Stimulated activated CD8-positive, alpha-beta memory T cell treated with anti-CD3 and anti-CD28 coated beads, Interleukin-4, amount 100 ng/mL, for 4 hours (primary cell): ENCODE measurements at places on chromosomes 16 and 17.

DNA sequence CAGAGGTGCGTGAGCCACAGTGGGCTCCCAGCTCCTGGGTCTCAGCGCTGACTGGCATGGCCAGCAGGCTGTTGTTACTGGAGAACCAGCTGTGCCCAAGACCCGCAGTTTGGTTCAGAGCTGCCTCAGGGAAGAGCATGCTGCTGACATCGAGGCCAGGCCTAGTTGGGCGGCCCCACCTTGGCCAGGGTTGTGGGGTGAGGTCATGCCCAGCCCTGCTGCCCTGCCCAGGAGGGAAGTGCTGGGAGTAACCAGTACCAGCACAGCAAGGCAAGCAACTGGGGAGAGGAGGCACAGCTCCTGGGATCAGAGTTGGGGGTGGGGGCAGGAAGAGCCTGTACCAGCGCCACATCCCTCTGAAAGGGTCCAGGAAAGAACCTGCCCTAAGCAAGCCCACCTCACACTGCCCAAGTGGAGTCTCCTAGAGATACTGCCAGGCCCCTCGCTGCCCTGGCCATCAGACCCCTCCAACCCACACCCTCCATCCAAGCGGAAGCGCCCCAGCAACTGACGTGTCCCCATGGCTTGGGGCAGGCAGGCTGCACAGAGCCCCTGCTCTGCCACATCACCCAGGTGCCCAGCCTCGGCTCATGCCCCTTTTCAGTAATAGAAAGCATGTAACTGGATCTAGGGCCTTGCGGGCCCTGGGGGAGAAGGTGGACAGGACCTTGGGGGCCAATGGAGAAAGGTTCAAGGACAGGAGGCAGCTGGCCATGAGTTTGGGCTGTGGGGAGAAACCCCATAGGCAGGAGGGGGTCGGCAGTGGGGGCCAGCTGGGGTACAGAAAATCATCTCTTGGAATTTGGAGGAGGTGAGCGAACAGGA is 990 bp downstream of the DOK4 start:
- DNase-seq, result no peak

- DNase-seq, result no peak
Measured at GRCh38 chr17:61219460-61219859, 180.2 kb upstream of the TBX2 start.

DNA sequence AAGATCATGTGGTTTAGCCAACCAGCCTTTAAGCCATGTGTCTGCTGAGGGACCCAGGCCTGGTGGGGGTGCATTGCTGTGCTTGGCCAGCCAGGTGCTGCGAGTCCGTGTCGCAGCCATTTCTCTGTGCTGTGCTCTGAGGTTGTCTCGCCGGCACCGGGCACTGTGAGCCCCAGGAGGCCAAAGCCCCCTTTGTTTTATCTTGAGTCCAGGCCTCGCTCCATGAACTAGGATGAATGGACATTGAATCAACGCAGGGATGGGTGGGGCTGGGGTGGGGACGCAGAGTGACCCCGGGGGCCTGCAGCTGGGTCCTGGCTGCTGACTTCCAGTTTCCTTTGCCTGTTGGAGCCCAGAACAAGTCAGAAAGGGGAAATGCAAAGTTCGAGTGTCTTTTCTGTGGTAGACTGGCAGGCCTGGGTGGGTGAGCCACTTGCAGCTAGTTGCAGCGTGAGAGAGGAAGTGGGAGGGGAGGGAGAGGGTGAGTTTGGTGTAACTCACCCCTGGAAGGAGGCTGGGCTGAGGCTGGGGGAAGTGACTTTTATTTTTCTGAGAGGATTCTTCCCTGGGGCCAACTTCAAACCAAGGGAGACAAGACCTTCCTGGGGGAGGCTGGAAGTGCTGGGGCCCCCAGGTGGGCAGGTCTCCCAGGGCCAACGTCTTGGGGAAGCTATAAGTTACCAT is 324.7 kb downstream of the SEC14L1 start:
- peak; percentile 70 for DNase-seq

DNA sequence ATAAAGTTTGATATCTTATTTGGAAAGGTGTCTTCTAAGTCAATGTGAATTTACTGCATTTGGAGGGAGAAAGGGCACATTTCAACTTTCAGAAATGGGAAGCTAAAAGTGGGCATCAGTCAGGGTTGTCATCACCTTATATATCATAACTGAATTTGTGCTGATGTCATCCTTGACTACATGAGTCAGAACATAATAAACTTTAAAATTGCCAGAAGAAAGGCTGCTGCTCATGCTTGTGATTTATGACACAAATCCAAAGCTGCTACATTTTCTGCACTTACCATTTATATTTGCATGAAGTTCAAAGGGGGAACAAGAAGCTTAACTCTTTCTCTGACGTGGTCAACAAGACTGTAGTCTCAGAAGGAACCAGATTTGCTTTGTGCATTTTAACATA is 196.6 kb downstream of the UTP18 start:
- DNase-seq, result no peak

DNA sequence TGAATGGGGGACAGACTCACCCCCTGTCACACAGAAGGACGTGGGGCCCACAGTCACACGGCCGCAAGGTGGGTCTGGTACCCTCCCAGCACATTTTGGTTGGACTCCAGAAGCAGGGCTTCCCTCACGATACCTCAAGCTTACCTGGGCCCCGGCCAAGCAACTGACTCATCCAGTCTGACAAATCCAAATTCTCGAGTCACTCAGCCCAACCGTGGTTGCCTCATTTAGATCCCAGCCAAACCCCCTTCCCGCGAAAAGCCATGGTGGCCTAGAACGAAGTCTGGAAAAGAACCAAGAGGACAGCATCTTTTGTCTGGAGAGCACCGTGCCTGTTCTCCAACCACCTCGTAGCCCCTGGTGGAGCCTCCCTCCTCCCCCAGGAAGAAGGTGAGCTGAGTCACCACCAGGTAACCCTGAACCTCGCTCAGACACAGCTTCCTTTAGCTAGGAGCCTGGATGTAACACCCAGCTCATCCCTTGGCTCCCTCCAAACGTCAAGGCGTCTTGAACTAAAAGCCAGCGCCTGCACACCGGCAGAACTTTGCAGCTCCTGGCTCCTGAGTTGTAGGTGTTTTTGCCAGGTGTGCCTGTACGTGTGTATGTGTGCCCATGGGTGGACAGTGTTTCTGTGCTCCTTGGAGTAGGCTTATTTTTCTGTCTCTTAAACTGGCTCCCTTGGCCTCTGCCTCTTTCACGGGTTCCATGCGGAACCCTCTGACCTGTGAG is 78.9 kb downstream of the CMIP start:
- no peak for DNase-seq

DNA sequence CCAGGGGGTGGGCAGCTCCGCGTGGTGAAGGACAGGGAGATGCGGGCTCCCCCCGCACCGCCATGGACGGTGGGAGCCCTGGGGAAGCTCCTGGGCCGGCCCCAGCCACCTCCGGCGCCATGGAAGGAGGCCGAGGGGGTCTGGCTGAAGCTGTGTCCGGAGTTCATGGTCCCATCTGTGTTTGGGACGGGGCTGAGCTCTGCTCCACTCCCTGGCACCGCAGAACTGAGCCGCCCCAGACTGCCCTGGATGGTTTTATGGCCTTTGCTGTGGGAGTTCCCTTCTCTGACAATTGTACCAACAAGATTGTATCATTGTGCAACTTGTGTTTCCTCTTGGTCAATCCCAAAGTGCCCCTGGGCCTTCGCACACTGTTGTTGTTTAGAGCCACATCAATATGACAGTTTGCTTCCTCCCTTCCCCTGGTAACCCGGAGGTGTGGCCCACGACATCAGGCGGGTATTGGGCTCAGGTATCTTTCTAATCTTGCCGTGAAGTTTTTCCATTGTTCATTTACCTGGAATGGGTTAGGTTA is 942 bp downstream of the KRT23 start:
- no peak for DNase-seq

- peak; percentile 68 for DNase-seq
Measured at GRCh38 chr17:18960803-18961511, 9.0 kb downstream of the SLC5A10 start.

DNA sequence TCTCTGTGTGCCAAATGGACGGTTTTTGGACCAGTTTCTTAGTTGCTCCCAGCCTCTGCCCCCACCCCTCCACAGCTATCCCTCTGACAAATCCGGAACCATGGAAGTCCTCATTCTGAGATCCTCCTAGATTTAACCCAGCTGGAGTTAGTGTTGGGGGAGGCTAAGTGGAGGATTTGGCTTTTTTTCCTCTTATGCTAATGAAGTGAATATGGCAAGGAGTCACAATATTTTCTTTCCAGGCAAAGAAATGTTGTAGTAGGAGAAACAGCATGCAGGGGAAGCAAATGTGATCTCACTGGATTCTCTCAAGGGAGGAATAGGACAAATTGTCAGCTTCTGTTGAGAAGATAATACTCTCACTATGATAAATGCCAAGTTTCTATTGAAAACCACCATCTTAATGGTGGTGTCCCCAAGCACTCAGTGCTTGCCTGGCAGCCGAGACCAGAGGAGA is 159.5 kb downstream of the MSI2 start:
- DNase-seq, result no peak

- no peak for DNase-seq
Measured at GRCh38 chr17:21687136-21687953, 5.0 kb upstream of the KCNJ18 start.

DNA sequence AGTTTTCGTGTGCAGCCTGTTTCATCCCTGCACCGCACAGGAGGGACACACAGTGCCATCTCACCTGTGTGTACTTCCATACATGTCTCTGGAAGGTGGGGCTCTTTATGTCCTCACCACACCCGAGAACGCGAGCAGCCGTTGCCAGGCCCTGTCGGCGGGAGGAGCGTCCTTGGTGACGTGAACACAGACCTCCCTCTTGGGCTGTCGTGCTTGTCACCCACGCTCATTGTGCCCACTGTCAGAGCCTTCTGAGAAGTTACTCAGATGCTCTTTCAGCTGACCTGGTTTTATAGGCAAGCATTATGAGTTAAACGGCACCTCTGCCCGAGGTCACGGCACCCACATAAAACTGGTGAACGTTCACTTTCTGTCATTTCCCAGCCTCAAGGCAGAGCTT is 40.2 kb downstream of the ZNF750 start:
- DNase-seq, result no peak

GRCh38 chr17:57391076-57391825 is 134.9 kb downstream of the MSI2 start:
- DNase-seq, result no peak

DNA sequence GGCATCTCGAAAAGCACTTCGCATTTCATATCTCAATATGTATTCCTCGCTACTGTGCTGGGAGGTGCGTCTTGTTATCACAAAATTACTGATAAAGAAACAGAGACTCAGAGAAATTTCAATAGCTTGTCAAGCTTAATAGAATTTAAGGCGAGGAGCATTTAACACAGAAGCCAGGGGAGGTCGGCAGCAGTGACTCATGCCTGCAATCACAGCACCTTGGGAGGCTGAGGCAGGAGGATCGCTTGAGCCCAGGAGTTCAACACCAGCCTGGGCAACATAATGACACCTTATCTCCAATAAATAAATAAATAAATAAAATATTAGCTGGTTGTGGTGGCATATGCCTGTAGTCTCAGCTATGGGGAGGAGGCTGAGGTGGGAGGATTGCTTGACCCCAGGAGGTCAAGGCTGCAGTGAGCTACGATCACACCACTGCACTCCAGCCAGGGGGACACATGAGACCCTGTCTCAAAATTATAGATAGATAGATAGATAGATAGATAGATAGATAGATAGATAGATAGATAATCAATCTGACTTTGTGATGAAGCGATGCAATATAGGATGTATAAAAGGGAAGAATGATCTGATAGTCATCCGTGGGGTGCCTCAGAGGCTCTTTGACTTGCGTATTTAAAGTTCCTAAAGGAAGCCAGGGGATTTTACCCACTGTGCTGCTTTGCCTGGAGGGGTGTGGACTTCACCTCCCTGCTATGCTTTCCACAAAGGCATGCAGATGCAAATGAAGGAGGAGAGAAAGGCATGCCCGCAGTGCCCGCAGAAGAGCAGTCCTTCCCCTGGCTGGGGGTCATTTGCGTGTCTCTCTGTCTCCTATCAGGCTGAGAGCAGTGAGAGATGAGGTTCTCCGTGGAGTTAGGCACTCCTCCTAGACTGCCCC is 15.9 kb upstream of the USP10 start:
- no peak for DNase-seq

DNA sequence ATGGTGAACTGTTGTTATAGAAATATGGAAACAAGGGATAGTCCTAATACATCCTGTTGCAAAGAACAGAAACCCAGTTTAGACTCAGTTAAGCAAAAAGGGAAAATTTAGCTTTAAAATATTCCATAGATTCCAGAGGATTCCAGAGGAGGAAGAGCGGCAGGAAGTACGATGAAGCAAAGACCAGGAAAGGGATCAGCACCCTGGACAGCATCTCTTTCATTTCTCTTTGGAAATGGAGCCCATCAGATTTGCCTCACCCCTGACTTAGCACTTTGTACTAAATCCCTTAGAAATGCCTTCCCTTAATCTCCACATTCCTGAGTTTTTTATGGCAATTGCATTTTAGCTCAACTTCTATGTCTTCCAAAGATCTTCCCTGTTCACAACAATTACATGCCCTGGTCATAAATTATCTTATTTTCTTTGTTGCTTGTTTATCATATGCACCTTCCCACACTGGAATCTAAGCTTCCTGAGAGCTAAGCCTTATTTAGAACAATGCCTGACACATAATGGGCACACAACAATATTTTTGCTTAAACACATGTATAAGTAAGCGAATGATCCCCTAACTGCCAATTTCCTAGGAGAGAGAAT is 150.0 kb upstream of the RBFOX1 start:
- no peak for DNase-seq

- DNase-seq, result no peak
Measured at GRCh38 chr16:49698931-49699840, 156.7 kb downstream of the ZNF423 start.

GRCh38 chr16:48365601-48366164 is 19.5 kb downstream of the SIAH1 start:
- peak; percentile 55 for DNase-seq

DNA sequence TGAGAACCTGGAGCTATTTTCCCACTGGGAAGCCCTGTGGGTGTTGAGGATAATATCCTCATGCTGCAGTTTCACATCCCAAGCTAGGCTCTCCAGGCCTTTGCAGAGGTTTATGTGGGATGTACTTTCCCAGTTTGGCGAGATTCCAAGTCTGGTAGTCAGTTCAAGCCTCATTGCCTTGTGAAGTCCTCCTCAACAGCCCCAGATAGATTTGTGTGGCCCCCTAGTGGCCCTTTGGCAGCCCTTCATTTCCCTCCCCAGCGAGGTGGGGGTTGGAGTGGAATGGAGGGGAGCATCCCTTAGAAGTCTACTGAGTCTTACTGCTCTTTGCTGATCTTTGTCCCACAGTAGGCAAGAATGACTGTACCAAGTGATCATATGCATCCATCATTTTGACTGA is 137.9 kb downstream of the CDH11 start:
- no peak for DNase-seq

GRCh38 chr16:85699628-85700027 is 10.9 kb upstream of the GINS2 start:
- no peak for DNase-seq
